ENCODE measurements at places on chromosomes 12 and 14.

DNA sequence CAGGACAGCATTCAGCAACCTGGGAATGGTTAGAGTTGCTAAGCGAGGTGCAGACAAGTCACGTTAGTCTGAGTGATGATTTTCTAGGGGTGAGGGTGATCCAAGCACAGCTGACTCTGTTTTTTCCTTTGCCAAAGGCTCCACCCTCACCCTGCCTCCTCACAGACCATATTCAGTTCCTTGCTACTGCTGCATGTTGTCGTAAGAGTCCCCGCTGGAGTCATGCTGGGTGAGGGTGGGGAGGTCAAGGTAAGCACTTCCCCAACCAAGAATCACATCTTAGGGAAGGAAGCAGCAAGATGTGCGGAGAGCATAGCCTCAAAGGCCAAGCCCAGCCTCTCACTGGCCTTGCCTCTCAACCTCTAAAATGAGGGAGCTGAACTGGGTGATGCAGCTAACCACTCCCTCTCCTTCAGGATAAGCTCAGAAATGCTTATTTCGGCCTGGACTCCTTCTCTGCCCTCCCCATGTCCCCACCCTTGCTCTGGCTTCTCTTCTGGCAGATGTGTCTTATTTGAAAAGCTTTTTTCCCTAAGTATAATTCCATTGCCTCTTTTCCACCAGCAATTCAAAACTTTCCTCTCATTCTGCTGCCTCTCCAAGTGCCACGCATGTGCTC is 66.9 kb upstream of the ACTN1 start:
- ATAC-seq: no peak

DNA sequence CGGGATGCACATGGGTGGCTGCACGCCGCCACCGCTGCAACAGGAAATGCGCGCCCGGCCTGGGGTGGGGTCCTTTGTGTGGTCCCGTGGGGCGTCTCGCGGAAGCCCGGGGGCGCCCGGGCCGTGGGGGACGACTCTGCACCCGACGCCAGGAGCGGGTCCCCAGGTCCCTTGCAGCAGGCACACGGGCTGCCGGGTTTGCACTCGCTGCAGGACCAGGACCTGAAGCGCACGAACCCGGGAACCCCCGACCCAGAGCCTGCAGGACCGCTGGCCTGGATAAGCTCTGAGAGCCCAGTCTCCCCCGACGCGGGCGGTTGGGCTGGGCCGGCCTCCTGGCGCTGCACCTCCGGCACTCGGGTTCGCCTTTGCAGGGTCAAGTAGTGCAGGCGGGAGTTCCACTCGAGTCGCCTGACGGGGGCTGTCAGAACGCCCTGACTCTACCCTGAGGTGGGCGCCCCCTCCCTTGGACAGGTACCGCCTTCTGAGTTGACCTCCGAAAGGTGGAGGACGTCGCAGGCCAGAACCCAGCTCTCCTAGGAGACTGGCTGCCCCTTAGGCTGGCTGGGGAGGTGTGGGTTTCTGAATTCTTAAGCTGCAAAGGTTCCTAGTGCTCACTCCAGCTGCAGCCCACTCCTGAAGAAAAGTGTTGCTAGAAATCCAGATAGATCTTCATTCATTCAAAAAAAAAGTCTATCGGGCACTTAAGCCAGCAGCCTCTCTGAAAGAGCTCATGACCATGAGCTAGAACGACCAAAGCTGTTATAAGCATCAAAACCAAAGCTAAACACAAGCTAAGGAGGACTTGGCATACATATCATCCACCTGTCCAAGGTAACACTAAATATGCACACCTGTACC is 68.0 kb downstream of the RNF34 start:
- peak; percentile 23 for ATAC-seq

DNA sequence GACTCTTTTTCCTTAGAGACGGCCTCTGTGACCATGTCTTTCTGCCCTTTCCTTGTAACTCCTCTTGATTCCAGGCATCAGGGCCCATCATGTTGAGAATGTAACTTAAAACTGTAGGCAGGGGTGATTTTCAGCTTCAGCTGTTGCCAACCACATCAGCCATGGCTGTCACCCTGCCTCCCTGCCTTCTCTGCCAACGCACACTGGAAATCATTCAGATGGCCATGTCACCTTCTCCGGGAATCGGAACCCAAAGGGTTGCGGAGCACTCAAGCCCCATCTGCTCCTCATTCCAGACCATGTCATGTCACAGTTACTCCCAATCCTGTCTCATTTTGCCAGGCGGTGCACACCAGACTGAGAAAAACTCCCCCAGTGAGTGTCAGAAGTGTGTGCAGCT is 72.1 kb downstream of the EMP1 start:
- no peak for ATAC-seq

- no peak for ATAC-seq
Observed at GRCh38 chr12:118160536-118160935, 24.6 kb downstream of the PEBP1 start.

- ATAC-seq: peak; percentile 84
Observed at GRCh38 chr12:26126340-26127284, 1.8 kb upstream of the BHLHE41 start.

DNA sequence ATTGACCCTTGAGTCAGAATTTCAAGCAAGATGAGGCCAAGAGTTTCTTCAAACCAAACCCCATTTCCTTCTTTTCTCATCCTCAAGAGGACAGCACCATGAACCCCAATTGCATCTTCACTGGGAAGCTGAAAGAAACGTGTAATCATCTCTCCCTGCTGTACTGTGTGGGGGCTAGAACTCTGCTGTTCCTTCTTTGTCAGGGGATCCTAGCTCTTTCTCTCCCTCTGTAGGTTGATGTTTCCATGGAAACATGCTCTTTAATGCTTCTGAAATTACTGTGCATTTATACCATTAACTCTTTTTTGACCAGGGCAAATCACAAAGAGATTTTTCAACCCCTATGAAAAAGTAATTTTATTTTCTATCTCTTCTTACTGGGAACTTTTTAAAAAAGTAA is 295.1 kb downstream of the GRIN2B start:
- ATAC-seq: no peak

DNA sequence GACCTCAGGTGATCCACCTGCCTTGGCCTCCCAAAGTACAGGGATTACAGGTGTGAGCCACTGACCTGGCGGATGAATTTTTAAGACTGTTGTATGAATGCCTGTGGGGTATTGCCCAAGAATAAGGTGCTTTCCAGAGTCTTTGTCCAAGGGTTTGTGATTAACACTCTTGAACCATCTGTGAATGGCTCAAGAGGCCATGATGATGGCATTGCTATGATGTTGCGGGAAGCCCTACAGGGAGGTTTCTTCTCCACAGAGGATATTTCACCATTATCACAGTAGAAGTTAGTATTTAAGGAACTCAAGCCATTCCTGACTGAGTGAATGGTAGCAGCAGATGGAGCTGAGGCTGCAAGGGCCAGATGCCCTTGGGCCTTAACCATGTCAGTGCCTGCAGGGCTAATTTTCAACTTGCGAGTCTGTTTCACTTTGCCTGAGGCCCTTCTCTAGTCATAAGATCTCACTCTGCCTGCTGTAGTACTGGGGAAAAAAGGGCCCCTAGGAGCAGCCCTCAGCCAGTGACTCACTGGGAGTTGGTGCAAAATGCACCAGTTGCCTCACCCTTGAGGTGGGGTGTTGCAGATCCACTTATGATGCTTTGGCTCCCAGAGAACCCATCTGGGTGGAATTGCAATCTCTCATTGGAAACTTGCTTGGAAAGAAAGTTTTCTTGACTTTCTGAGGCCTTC is 108.6 kb upstream of the FLRT2 start:
- ATAC-seq: no peak

DNA sequence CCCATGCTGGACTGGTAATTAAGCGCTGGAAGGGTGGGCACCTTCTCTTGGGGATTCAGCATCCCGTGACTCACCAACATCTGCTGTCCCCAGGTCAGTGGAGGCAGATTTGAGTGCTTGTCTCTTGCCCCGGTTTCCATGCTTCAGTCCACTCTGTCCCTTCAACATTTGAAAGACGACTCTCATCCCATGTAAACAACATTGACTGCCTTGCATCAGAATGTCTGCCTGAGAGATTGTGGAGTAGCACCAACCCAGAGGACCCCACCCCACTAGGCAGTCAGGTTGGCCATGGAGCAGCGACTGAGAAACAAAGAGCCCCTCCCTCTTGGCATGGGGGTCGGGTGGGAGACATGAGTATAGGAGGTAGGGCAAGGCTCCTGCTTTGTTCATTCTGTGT is 4.9 kb upstream of the STAC3 start:
- ATAC-seq: no peak

- ATAC-seq: no peak
Observed at GRCh38 chr14:73457041-73457923, 1.1 kb downstream of the NUMB start.

GRCh38 chr12:12201274-12201758 is 65.5 kb downstream of the LRP6 start:
- no peak for ATAC-seq

DNA sequence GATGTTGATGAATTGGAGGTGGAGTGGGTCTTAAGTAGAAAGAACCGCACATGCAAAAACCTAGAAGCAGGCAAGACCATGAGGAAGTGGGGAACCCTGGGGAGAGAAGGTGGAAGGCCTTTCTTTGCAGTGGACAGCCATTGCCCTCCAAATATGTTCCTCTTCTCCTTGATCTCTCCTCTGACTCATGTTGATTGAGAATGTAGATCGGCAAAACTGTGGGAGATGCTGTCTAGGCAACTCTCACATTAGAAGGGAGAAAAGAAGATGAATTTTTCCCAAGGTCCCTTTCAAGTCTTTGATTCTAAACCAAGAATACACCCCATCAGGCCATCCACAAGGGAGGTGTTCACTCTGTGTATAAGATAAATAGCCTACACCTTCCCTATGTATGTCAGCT is 257.5 kb downstream of the MSRB3 start:
- no peak for ATAC-seq

GRCh38 chr12:3531496-3531895 is 40.5 kb downstream of the PRMT8 start:
- ATAC-seq: no peak

- ATAC-seq: no peak
Observed at GRCh38 chr12:54958048-54958658, 26.4 kb downstream of the TESPA1 start.

GRCh38 chr12:121838126-121838525 is 20.5 kb downstream of the HPD start:
- ATAC-seq: no peak

DNA sequence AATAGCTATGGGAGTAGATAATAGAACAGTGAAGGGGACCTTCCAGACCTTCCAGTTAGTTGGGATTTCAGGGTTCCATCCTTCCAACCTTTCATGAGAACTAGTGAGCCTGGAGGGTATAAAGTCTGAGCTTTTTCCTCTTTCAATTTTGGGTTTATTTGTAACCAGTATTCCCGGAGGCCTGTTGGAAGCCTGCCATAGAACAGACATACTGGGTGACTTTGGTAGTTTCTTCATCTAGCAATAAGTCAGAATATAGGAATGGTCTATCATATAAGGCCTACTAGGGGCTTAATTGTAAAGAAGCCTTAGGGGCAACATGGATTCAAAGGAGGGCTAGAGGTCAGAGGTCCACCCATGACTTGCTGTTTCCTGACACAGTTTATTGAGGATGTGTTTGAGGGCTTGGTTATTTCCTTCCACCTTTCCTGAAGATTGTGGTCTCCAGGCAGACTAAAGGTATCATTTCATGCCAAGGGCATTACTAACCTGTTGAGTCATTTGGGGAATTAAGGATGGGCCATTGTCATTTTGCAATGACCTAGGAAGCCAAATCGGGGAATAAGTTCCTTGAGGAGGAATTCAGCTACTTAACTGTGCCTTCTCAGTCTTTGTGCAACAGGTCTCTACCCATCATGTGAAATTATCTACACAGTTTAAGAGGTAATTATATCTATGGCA is 410.3 kb downstream of the SLC6A15 start:
- ATAC-seq: no peak

DNA sequence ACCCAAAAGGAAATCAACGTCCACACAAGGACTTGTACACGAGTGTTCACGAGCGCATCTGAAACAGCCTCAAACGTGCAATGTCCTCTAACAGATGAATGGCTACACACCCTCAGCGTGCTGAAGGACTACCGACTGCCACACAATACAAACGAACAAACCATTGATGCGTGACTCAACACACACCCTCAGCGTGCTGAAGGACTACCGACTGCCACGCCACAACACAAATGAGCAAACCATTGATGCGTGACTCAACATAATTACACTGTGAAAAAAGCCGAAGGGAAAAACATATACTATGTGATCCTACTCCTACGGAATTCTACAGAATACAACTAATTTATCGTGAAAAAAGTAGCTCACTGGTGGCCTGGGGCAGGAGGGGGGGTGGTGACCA is 25.1 kb upstream of the BTBD6 start:
- no peak for ATAC-seq

DNA sequence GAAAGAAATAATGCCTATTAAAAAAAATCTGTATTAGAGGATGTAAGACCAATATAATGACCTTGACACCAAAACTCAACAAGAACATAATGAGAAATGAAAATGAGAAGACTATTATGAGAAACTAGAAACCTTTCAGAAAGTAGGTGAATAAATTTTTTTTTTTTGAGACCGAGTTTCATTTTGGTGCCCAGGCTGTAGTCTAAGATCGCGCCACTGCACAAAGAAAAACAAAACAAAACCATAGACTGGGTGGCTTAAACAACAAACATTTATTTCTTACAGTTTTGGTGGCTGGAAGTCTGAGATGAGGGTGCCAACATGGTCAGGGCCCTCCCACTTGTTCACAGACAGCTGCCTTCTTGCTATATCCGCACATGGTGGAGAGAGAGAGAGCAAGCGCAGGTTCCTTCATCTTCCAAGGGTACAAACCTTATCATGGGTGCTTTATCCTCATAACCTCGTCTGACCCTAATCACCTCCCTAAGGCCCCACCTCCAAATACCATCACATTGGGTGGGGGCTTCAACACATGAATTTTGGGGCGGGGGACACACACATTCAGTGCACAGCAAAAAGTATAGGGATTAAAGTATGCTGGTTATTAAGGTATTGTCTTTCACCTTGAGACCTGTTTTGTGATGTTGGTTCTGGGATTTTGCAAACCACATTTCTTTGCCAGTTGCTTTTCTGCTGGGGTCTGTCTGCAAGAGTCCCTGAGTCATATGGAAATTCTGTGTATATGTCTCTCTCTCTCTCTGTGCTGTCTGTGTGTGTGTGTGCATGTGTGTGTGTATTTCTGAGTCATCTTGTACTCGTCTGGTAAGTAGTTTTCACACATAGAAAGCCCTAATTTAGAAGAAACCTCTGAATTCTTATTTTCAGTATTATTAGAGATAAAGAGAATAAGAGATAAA is 26.2 kb downstream of the ZCRB1 start:
- ATAC-seq: no peak

GRCh38 chr12:120892265-120892664 is 11.9 kb downstream of the SPPL3 start:
- ATAC-seq: no peak

DNA sequence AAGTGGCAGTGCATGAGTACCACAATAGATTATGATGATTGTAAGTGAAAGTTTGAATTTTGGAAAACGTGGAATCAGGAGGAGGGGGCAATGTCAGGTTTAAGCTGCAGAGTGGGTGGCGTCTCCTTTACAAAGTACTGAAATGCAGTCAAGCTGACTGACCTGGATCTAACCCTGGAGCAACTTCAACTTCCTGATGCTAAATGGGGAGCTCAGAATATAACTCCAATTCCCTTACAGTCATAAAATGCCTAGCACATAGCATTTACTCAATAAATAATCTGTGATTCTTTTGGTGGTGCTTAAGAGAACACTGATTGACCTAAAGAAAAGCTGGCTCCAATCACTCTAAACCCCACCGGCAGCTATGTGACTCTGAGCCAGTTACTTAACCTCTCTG is 38.5 kb downstream of the CCDC60 start:
- ATAC-seq: no peak

- no peak for ATAC-seq
Observed at GRCh38 chr14:64682843-64683242, 21.4 kb upstream of the PLEKHG3 start.

Data from gastroesophageal sphincter (tissue), 4 donors.